ENCODE measurements at places on chromosomes 2 and 18.

GRCh38 chr2:128557831-128558241 lies 239.2 kb upstream of the HS6ST1 start:
- DNase-seq, result no peak

DNA sequence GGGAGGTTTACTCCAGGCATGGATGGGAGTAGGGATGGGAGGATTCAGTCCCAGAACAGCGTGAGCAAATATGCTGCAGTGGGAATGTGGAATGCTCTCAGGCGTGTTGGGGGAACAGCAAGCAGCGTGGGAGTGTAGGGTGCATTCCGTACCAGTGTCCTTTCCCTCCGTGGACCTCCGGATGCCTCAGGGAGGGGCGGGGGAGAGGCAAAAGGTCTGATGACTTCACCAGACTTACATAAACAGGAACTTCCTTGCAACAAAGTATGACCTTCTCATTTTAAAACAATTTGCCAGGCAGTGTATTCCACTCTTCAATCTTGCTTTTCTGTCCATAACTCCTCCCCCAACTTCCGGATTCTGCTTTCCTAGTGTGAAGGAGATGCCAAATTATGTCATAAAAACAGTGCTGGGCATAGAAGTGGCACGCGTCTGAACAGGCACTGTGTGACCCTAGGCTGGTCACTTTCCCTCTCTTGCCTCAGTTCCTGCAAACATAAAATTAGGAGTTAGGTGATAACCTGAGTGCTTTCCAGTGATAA lies 36.9 kb downstream of the RPL37A start:
- DNase-seq, result no peak

DNA sequence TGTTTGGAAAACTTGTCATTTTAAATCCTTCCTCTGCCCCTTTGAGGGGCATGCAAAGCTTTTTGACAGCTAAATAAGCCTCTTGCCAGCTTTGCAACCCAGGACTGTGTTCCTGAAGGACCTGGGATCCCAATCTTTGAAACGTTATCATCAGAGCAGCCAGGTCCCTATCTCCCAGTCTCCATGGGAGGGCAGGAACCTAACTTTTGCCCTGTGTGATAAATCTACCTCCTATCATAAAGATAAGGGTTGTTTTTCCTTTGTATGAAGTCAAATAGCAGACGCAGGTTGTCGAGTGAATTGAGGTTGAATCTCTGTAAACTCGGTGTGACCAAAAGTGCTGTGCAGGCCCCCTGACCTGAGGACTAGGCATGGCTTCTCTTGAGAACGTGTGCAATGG lies 30.1 kb downstream of the TPRKB start:
- DNase-seq, result no peak

GRCh38 chr18:7485616-7486015 lies 81.5 kb upstream of the PTPRM start:
- DNase-seq, result no peak
